ENCODE measurements at places on chromosomes 13 and 19.
A peak's percentile ranks its signal among the peaks of the same experiment; 100 is the strongest.

- no peak for DNase-seq
These were observed 70.3 kb downstream of the TEX29 start for GRCh38 chr13:111390522-111391270.

DNA sequence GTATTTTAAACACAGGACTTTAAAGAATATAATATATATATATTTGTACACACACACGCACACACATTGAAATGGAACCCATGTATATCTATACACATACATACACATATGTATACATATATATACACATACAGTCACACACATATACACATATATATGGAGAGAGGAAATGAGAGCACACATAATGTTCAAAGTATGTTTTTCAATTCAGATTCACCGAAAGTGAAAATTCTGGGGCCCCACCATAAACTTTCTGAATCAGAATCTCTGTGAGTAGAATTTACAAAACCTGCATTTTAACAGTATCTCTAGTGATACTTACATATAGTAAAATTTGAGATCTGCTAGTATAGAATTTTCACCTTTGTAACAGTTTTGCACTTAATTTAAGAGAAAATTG is 60.4 kb upstream of the OBI1 start:
- DNase-seq, result no peak

DNA sequence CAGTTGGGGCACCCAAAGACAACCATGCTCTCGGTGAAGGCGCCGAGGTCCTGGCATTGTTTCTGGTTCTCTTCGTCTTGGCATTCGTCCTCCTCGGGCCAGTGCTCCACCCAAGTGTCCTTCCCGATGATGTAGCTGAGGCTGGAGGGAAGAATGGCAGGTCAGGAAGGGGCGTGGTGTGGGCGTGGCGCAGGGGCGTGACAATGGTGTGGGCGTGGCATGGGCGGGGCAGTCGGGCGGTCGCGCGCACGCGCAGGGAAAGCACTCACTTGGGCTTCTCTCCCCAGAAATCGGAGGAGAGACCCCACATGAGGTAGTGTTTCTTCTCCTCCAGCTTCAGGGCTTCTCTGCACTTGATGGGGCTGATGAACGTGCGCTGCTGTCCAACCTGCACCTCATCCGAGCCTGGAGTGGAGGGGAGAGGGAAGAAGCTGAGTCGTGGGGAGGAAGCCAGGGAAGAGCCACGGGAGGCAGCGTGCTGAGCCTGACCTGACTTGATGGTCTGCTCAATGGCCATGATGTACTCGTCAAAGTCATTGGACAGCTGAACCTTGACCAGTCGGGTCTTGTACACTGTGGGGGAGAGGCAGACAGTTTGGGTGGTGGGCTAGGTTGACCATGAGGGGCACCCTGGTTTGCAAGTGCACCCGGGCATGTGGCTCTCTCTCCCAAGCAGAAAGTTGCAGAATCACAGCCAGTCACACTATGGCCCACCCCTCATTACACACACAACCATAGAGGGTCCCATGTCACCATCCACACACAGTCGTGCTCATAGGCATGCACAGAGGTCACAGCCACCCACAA is 8.1 kb upstream of the TNFSF14 start:
- no peak for DNase-seq

DNA sequence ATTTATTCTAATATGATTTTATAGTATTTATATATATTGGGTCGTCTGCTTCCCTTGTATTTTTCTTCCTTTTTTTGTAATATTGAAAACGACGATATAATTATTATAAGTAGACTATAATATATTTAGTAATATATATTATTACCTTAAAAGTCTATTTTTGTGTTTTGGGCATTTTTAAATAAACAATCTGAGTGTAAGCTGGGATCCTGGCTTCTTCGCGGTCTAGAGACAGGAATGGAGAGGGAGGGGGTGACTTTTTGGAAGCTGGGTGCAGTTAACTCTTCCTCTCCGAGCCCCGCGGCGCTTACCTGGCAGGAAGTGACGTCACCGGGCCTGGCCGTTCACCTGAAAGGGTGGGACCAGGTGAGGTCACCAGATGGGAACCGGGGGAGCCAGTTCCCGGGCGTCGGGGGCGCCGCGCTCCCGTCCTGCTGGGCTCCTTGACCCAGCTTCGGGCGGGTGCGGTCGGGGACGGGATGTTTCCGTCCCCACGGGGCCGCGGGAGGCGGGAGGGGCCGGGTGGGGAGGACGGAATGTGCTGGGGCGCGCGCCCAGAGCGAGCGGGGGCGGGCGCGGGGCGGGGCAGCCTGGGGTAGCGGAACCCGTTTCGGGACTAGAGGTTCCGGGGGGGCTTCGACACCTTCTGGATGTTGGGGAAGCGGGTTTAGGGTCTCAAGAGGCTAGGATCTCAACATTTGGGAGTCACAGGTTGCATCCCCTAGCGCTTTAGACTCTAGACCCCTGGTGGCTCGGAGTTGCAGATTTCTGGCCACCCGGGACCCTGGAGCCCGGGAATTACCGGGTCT is 2.8 kb downstream of the ZFP36 start:
- peak; percentile 86 for DNase-seq

- DNase-seq, result no peak
These were observed 132.5 kb upstream of the ZNF91 start for GRCh38 chr19:23527797-23528196.

GRCh38 chr19:39969681-39970424 is 1.1 kb upstream of the PSMC4 start:
- no peak for DNase-seq

DNA sequence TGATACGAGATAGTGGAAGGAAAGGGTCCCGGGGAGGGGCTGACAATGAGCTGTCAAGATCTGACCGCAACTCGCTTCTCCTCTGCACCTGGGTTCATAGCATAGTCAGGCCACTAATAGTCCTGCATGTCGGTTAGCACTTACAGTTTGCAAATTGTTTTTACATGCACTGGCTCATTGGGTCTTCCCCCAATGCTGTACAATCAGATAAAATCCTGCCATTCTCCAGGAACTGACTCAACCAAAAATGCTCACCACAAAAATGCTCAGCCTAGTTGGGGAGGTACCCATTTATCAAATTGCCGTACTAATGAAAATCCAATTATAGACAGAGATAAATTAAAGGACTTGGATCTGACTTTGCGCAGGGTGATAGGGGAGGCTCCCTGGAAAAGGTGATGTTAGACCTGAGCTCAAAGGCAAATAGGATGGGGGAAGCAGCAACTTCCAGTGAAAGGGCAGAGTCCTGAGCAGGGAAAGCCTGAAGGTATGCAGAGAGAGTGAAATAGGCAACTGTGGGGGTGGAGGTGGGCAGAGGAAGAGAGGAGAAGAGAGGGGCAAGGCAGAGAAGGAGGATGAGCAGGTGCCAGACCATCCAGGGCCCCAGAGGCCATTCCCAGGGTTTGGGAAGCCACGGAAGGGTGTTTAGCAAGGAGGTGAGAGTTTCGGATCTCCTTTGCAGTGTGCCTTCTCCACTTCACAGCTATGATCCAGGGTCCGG is 326.1 kb upstream of the TSHZ3 start:
- DNase-seq, result no peak

- DNase-seq, result no peak
These were observed 104.1 kb downstream of the DNAJC3 start for GRCh38 chr13:95781016-95781415.

DNA sequence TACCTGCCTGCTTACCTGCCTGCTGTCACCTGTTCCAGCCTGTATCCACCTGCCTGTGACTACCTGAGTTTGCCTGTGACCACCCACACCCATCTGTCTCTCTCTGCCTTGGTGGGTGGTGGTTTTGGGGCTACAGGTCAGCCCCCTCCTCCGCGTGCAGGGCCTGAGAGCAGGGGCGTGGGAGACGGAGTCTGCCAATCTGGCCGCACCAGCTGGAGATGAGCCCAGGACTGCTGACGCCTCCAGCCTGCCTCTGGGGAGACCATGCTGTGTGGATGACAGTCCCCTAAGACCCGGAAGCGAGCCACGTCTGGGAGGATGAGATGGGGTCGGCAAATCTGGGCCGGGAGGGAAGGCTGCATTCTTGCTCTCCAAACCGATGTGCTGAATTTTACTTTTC is 15.9 kb upstream of the KCTD15 start:
- no peak for DNase-seq

GRCh38 chr19:10113964-10114650 is 2.6 kb downstream of the P2RY11 start:
- DNase-seq, result no peak

Measured in stimulated activated CD8-positive, alpha-beta memory T cell treated with anti-CD3 and anti-CD28 coated beads, Interleukin-4, amount 100 ng/mL, for 1 hour (primary cell).